ENCODE measurements at places on chromosomes 4 and X. TPM values are rescaled to one million over a fixed set of nuclear protein-coding genes. Genes with fewer than 3 reads are reported as not detected.

The MAGEE1 gene
- 2.7 TPM for total RNA-seq

The H2BW2 gene
- total RNA-seq = not detected

DNA sequence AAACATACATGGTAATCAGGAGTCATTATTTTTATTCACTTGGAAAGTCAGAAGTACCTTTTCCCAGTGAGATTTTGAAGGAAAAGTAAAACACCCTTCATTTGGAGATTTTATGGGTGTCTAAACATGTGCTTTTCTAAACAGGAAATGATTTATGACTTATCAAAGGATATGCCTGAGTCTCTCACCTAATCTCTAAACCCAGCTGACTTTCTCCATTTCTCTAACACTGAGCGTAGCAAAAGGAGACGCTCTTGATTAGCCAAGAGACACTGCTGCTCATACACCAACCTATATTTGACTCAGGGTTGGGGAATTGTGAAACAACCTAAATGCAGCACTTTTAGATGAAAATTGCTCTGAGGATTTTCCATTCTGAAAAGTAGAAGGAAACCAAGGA is 468.5 kb upstream of the FTHL17 start:
- peaks cover 3% of the 10 kb centered on the region for H3K27me3 ChIP-seq
- no peaks in the 10 kb centered on the region for H3K4me1 ChIP-seq
- no peaks in the 10 kb centered on the region for H3K36me3 ChIP-seq
- H3K27ac ChIP-seq = no peak overlapping the region
- no peak for DNase-seq

- H3K27me3 ChIP-seq = peaks cover 8% of the 10 kb centered on the region
- H3K36me3 ChIP-seq = no peaks in the 10 kb centered on the region
- H3K27ac ChIP-seq = no peak overlapping the region
- DNase-seq = no peak
Observed at GRCh38 chrX:133661962-133662839, 246.9 kb upstream of the GPC4 start.

DNA sequence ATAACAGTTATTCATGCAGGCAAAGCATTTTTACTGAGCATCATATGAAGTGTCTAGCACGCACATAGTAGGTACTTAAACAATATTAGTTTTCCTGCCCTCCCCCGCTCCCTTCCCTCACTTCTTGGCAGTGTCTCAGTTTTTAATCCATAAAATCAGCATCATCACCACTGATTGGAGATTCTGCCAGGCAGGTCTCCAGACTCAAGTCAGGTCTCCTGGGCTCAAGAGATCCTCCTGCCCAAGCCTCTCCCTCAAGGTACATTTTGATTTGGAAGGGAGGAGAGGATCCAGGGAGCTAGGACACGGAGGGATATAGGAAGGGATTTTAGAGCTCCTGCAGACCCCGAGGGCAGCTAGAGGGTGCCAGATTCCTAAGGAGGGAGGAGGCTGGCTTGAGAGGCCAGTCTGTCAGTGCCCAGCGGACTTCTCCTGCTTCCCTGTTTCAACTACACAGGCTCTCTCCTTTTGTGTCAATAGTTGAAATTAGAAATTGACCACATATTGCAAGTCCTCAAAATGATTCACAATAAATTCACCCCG is 4.4 kb upstream of the FAT1 start:
- no peak for DNase-seq
- peaks cover 16% of the 10 kb centered on the region for H3K4me1 ChIP-seq
- H3K27ac ChIP-seq = no peak overlapping the region
- H3K36me3 ChIP-seq = no peaks in the 10 kb centered on the region
- H3K4me3 ChIP-seq = no peak overlapping the region

DNA sequence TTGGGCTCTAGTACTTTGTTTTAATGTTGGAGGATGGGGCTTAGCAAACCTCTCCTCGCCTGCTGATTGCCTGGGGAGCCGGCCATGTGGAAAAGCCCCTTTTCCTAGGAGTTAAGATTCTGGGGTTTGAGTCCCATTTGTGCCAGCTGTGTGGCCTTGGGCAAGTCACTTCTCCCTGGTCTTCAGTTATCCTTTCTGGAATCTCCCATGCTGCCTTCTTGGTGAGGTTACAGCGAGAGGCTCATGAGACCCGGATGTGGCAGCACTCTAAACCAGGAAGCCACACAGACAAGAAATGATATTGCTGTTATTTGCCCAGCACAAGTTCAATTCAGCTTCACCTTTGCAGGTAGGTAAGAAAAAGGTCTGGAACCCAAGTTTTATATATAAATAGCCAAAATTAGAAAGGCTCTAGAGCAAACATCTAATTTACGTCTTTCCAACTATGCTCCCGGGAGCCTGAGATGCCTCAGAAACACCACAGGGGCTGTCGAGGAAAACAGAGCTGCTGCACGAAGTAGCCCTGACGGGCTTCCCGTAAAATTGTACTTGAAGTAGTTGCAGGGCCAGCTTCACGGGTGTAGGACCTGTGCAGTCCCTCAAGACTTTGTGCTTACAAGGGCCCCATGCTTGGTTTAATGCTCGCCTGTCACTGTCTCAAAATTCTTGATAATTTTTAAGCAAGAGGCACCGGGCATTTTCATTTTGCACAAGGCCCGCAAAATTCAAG is 8.3 kb upstream of the SASH3 start:
- H3K4me3 ChIP-seq = no peak overlapping the region
- no peaks in the 10 kb centered on the region for H3K36me3 ChIP-seq
- no peak for DNase-seq
- no peaks in the 10 kb centered on the region for H3K27me3 ChIP-seq
- no peak overlapping the region for H3K27ac ChIP-seq

DNA sequence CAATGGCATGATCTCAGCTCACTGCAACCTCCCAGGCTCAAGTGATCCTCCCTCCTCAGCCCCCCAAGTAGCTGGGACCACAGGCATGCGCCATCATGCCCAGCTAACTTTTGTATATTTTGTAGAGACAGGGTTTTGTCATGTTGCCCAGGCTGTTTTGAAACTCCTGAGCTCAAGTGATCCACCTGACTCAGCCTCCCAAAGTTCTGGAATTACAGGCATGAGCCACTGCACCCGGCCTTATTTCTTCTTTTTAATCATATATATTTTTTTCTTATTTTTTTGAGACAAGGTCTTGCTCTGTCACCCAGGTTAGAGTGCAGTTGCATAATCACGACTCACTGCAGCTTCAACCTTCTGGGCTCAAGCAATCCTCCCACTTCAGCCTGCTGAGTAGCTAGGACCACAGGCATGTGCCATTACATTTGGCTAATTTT is 184.0 kb downstream of the TSPAN5 start:
- H3K36me3 ChIP-seq = no peaks in the 10 kb centered on the region
- no peaks in the 10 kb centered on the region for H3K4me1 ChIP-seq
- no peak overlapping the region for H3K4me3 ChIP-seq

DNA sequence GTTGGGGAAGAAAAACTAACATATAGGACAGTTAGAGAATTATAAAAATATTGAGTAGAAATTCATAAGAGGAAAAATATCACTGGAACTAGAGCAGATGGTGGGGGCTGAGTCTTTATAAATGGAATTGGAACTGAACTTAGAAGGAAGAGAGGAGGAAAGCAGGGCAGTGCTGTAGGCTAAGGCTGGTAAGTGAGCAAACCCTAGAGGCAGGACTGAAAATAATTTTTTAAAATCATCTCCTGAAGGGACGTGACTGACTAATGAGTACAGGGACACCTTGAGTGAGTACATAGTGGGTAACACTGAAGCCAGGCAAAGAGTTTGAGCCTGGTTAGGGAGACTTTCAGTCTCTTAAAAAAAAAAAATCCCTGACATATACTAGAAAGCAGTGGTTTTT is 63.3 kb downstream of the GALNT7 start:
- H3K4me3 ChIP-seq = no peak overlapping the region
- no peak for DNase-seq
- H3K27ac ChIP-seq = no peak overlapping the region
- no peaks in the 10 kb centered on the region for H3K27me3 ChIP-seq
- H3K36me3 ChIP-seq = no peaks in the 10 kb centered on the region

DNA sequence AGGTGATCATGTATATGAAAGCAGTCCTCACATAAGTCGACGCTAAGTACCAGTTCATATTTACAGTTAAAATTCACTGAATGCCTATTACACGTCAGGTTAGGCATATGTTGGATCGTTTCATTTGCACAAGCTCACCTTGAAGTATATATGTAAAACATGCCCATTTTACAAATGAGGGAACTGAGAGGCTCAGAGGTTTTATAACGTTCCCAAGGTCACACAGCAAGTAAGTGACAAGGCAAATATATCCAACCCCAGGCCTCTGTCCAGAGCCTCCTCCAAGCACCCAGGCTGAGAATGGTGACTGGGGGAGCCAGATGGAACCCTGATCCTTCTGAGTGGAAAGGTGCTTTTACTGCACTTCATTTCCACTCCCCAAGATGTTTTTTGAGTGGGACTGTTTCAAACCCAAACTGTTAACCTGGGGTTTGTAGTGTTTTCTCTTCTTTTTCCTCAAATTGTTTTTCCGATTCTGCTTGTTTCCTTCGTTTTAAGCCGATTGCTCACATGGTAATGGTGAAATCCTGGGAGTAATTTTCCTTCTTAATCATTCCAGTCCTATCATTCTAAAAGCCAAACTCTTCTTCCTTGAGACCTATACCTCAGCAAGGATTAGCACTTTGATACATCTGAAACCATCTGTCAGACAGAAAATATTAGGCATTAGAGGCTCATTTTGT is 791 bp downstream of the SMIM20 start:
- no peak for DNase-seq
- H3K27ac ChIP-seq = peak overlapping the region; percentile 78
- H3K4me3 ChIP-seq = peak overlapping the region; percentile 71
- no peaks in the 10 kb centered on the region for H3K27me3 ChIP-seq

- no peaks in the 10 kb centered on the region for H3K36me3 ChIP-seq
- H3K4me1 ChIP-seq = no peaks in the 10 kb centered on the region
- H3K27me3 ChIP-seq = no peaks in the 10 kb centered on the region
- no peak for DNase-seq
- no peak overlapping the region for H3K27ac ChIP-seq
- no peak overlapping the region for H3K4me3 ChIP-seq
Observed at GRCh38 chr4:180521181-180521580, 1722.0 kb upstream of the TENM3 start.

Measured in adrenal gland (tissue), 19 donors.